K562 (cell line): ENCODE measurements at places on chromosomes 11 and 22. TPM values are rescaled to one million over a fixed set of nuclear protein-coding genes. Genes with fewer than 3 reads are reported as not detected.

The GLB1L3 gene
- 0.27 and 0.36 TPM in 2 replicates for total RNA-seq

The BTBD18 gene
- total RNA-seq: not detected in 2 replicates

GRCh38 chr11:19821412-19821875 lies 108.8 kb downstream of the NAV2 start:
- no peak overlapping the region for H3K27ac ChIP-seq
- H3K4me3 ChIP-seq: no peak overlapping the region
- no peaks in the 10 kb centered on the region; the same call in 2 of the 3 replicates for H3K27me3 ChIP-seq
- DNase-seq: no peak

GRCh38 chr11:65329944-65330403 lies 3.7 kb upstream of the DPF2 start:
- H3K4me1 ChIP-seq: peaks cover 10% of the 10 kb centered on the region
- H3K36me3 ChIP-seq: no peaks in the 10 kb centered on the region
- DNase-seq: peak; percentile 74
- no peak overlapping the region; the same call in 1 of the 3 replicates for H3K27ac ChIP-seq
- H3K27me3 ChIP-seq: no peaks in the 10 kb centered on the region
- H3K4me3 ChIP-seq: no peak overlapping the region

DNA sequence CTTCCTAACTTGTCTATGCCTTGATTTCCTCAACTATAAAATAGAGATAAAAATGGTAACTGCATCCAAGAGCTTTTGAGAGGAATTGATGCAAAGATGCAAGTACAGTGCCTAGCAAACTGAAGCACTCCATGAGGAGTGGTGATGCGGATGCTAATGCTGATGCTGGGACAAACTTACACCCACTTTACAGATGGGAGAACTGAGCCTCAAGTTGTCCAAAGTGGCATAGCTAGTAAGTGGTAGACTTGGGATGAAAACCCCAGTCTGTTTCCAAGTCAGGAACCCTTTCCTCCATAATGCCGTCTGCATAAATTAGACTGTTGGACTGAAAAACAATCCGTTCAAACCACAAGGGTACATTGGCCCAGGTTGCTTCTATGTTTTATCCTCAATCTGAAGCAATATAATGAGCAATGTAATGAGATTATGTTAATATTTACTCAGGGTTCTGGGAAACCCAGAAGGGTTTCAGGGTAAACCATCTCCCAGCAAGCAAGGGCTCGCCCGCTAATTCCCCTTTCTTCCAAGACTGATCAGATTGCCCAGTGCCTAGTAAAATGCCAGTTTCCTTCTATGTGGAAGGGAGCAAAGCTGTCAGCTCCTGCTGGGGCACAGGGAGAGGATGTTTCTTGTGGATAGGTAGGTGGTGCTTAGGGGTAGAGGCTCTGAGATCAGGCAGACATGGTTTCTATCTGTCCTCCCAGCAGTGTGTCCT lies 10.4 kb upstream of the EHF start:
- no peak overlapping the region for H3K4me3 ChIP-seq
- no peaks in the 10 kb centered on the region for H3K36me3 ChIP-seq
- no peak for DNase-seq
- H3K27me3 ChIP-seq: no peaks in the 10 kb centered on the region
